ENCODE measurements at places on chromosomes 6 and 20. TPM values are rescaled to one million over a fixed set of nuclear protein-coding genes. Genes with fewer than 3 reads are reported as not detected.

SLC26A8 gene
- total RNA-seq: not detected

- DNase-seq: no peak
Observed at GRCh38 chr6:76881414-76881813, 581.9 kb downstream of the HTR1B start.

COL11A2 gene
- total RNA-seq: 0.61 TPM

DNA sequence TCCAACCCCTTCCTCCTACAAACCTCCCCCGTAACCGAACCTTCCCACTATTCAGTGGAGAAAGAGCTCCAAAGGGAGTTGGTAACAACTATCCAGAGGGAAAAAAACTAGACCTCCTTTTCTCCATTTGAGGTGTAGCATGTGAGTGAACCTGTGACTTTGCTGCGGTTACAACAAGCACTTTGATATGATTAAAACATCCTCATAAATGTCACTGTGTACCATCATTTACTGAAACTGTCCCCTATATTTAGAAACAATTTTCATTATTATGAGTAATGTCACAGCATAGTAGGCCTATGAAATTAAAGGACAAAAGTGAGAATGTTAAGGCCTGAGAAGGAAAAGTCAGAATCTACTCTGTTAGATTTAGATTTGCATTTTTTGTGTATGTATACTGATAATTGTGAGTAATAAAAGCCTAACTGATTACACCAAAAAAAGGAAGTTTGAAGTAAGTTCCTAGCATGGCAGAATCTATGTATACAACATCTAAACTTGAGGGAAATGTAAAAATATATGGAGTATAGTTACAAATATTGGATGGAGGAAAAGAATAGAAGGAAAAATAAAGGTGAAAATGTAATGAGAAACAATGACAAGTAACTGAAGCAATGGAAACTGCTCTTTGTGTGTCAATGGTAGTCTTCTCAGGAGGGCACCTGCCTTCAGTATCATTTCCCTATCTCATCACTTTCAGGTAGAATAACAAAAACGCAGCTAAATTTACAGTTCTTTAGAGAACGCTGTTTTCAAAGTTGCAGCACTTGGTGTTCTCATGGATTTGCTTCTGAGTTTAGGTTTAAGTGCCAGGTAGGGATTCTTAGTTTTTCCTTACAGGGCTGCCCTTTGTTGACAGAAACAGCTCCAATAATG is 145.9 kb downstream of the IMPG1 start:
- DNase-seq: no peak

GRCh38 chr6:82365016-82365795 is 1.6 kb downstream of the TPBG start:
- DNase-seq: no peak

DNA sequence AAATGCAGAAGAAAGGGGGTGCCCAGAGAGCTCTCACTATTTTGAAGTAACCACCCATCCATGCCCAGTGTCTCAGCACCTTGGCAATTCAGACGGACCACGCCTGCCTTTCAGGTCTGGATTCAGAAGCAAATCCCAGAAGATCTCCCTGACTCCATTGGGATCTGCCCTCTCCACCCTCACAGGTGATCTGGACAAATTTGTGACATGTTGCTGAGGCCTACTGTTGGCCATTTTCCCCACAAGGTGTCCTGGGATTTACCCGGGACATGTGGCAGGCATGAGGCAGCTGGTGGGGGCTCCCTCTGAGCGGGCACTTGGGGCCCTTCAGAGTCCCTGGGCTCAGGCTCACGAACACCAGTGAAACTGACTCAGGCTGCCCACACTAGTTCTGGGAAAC is 51.9 kb upstream of the IYD start:
- DNase-seq: no peak

HNF4A gene
- not detected for total RNA-seq

- no peak for DNase-seq
Observed at GRCh38 chr6:39593646-39594045, 131.6 kb downstream of the KIF6 start.

DNA sequence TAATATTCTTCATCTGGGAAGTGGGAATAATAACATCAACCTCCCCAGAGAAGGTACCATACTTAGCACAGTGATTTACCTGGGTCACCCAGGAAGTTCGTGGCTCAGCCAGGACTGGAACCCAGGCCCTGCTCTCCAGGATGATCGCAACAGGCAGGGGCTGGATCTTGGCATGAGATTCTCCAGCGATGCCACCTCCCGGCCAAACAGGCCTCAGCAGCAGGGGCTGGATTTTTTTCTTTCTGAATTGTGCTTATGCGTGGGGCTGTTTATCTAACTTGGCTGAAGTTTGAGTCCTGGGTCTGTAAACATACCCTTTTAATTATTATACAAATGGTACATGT is 129.5 kb upstream of the PTPN1 start:
- DNase-seq: no peak

DNA sequence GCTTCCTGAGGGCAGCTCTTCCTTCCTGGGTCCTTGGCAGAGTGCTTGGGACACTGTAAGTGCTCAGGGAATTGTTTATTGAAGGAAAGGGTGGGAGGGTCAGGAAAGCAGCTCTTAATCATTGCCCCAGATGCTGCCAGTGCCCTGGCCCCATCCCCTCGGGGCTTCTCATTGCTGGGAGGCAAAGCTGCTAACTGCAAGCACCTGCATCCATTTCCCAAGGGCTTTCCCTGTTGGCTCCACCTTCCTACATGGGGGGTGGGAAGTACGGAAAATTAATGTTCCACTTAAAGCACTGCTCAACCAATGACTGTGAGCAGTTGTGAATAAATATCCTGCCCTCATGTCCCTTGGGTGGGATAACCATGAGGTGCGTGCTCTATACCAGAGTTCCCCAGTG is 56.4 kb downstream of the NDUFAF5 start:
- no peak for DNase-seq

SMIM26 gene
- total RNA-seq: 54.9 TPM
